ENCODE measurements at places on chromosomes 7 and 10.

- DNase-seq, result no peak
These were observed 100.1 kb downstream of the NPSR1 start for GRCh38 chr7:34758111-34758601.

- DNase-seq, result no peak
These were observed 131.7 kb upstream of the CHST15 start for GRCh38 chr10:124225029-124225466.

GRCh38 chr10:132832186-132832969 is 46.4 kb upstream of the NKX6-2 start:
- DNase-seq, result no peak

- DNase-seq, result no peak
These were observed 420 bp upstream of the KLHL7 start for GRCh38 chr7:23105086-23105643.

DNA sequence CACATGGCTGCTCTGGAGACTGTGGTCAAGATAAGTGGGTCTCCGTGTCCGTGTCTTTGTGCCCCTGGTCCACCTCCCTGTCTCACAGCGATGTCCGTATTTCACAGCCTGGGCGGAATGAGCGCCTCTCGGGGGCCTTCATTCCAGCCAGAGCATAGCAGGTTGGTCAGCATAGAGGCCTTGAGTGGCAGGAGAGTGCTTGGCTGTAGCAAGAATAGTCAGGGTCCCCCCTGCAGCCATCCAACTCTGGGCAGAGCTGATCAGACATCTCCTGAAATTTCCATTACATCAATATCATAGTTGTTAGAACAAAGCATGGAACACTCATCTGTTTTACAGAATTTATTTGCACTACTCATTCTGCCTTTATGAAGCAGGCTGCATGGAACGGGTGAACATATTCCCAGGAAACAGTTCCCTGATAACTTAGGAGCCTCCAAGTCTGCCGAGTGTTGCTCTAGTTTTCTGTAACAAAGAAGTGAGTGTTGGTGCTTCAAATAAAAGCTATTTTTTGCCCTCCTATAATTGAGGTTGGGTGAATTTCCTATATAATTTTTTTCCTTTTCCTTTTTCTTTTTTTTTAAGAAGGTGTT is 255.3 kb downstream of the INHBA start:
- DNase-seq, result no peak

DNA sequence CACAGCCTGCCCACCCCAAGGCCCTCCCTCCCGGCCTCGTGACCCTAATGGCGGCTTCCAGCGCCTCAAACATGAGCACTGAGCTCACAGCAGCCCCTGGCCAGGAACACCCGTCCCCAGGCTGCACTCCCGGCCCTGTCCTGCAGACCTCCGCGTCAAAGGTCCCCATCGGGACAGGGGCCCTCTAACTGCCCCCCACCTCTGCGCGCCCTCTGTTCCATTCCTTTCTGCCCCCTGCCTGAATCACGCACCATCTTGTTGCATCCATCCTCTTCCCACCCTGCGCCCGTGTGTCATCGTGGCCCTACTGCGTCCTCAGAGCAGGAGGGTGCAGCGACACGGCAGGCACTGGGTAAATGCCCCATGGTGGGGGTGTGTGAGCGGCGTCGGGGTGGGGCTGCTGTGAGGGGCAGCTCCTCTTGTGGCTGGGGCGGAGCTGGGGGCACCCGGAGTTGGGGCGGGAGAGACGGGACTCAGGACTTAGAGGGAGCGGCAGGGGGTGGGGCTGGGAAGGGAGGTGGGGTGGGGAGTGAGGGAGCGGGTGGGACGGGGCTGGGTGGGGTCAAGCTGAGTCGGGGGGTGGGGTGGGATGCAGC is 13.4 kb downstream of the SLC29A4 start:
- DNase-seq, result no peak

DNA sequence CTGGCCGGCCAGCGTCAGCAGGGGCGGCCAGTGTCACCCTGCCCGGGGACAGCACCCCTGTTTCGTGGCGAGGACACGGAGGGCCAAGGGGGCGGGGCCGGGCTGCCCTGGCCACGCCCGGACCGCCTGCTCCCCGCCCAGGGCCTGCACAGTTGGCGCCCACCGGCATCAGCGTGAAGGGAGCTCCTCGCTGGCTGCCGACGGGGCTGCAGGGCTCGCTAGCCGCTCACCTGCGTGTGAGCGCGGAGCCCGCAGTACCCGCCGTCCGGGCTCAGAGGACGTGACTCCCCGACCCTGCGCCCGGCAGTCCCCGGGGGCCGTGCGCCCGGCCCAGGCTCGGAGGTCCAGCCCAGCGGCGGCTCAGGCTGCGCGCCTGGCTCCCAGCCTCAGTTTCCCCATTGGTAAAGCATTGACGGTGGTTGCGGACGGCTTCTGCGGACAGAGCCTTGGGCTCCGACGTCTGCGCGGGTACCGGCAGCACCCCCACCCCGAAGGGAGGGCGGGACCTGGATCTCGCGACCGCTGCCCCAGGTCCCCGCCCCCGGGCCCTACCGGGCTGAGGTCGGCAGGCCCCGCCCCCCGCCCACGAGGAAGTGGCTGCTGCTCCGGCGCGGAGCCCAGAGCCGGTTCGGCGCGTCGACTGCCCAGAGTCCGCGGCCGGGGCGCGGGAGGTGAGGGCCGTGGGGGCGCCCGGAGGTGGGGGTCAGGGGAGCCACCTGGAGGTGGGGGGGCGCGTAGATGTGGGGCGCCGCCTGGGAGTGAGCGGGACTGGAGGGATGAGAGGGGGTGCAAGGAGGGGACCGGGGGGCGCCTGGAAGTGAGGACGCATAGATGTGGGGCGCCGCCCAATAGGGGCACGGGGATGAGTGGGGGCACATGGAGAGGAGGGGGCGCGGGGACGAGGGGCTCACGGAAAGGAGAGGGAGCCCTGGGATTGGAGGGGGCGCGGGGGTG is at the start of gene ARPC1B:
Gene ARPC1B (plus strand): TSS at position 620 of the 954 bp plus-strand sequence. CDS start 10,985 bp downstream, outside the sequence.
- DNase-seq, result peak; percentile 93

DNA sequence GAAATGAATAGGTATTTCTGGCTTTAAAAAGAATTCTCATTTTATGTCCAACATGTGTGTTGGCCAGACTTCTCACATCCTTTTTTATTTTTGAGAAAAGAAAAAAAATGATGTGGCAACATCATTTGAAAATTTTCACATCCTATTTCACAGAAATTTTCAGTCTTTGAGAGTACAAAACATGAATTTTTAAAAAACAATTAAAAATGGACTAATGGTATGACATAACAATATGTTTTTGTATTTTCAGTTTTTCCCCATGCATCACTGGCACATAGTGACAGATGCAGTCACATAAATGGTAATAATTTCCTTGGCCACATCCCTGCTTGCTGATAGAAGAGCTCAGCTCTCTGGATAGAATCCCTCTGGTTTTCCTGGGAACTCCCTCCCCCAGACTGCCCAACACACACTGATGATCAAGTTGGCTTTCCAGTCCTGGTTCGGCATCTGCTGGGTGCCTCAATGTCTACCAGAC is 188.5 kb upstream of the AGR3 start:
- no peak for DNase-seq

DNA sequence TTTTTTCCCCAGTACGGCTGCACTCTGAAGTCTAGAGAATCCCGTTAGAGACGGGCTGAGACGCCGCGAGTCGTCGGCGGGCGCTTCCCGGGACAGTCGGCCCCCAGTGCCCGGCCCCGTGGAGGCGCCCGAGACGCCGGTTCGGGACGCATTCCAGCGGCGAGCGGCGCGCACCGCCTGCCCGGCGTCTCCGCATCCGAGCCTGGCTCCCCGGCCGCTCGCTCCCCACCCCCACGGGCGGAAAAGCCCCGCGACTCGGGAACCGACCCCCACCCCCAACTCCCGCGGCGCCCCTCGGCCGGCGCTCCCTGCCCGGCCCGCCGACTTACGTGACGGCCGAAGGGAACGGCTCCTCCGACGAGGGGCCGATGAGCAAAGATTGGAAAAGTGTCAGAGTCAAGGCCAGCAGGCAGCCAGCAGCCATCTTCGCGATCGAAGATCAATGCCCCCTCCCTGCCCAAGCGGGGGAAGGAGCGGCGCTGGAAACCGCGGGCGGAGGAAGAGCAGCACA is 486 bp downstream of the CACNA2D1 start:
- DNase-seq, result peak; percentile 21
